ENCODE measurements at places on chromosomes 16 and 17.
A peak's percentile ranks its signal among the peaks of the same experiment; 100 is the strongest.

- DNase-seq = peak; percentile 3
Measured at GRCh38 chr16:27972500-27972899, 91.0 kb downstream of the GSG1L start.

DNA sequence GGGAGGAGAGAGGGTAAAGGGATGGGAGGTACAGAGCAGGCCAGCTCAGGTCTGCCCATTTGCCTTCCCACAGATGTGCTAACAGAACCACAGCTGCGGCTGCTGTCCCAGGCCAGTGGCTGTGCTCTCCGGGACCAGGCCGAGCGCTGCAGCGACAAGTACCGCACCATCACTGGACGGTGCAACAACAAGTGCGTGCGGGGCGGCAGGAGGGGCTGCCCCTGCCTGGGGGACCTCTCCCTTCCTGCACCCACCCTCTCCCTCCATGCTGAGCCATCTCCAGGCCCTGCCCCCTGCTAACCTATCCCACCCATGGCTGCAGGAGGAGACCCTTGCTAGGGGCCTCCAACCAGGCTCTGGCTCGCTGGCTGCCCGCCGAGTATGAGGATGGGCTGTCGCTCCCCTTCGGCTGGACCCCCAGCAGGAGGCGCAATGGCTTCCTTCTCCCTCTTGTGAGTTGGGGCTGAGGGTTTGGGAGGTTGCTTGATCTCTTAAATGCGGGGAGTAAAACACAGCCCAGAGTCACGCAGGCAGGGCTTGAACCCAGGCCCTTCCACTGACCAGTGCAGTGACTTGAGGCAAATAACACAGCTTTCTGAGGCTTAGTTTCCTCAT, 1.2 kb downstream of the EPX start:
- no peak for DNase-seq

DNA sequence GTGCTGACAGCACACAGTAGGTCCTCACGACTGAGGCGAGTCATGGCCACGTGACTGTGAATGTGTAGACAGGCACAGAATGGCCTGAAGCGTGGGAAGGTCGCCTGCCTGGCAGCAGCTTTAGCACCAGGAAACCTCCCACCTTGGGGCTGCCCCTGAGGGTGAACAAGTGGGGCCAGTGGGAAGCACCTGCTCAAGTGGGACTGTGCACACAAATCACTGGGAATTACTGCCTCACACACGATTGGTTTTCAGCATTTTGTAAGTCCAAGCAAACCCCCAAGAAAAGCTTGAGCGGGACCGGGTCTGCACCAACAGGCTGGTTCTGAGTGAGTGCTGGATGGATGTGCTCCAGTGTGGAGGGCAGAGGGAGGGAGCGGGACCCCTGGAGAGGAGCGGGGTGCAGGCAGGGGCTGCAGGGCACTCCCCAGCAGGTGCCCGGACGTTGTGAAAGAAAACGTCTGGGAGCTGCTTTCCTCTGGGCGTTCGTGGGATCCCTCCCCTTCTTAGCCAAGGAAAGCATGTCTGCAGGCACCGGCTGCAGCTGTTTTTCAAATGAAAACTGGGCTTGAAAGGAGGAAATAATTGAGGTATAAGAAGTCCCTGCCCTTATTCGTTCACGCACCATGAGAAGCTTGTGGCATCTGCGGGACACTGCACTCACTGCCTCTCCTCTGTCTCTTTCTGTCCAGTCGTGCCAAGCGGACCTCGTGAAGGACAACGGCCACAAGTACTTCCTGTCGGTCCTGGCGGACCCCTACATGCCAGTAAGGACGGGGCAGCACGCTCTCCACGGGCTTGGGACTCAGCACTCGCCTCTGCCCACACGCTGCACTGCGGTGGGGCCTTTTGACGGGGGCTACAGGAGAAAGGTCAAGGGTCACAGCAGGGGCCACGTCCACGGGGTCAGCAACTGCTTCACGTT, 111.7 kb upstream of the CHMP6 start:
- no peak for DNase-seq

DNA sequence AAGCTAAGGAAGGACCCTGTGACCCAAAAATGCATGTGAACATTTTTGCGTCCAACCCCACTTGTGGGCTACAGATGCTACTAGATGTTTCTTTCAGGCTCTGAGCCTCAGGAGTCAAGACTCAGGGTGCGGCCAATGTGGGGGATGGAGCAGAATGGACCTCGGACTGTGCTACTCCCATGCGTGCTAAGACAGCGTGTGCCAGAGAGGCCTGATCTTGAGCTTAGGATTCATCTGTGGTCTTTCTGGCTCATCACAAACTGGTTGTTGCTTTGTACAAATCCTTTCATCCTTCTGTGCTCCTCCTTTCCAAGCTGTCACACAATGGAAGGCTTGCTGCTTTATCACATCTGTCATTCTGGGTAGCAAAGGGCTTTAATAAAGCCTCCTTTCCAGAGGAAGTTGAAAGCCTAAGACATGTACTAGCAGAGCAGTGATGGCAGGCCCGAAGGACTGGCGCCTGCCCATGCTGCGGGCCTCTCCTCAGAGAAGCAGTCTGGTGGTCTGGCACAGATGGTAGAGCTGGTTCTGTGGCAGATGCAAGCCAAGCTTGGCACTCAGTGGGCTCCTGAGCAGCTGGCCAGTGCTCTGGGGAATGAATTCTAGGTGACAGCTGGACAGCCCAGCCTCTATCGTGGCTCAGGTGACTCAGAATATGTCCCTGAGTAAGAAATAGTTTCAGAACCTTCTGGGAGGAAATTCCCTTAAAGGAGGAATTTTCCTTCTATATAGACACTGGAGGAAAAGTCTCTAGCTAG, 27.8 kb downstream of the COG4 start:
- DNase-seq = peak; percentile 79

DNA sequence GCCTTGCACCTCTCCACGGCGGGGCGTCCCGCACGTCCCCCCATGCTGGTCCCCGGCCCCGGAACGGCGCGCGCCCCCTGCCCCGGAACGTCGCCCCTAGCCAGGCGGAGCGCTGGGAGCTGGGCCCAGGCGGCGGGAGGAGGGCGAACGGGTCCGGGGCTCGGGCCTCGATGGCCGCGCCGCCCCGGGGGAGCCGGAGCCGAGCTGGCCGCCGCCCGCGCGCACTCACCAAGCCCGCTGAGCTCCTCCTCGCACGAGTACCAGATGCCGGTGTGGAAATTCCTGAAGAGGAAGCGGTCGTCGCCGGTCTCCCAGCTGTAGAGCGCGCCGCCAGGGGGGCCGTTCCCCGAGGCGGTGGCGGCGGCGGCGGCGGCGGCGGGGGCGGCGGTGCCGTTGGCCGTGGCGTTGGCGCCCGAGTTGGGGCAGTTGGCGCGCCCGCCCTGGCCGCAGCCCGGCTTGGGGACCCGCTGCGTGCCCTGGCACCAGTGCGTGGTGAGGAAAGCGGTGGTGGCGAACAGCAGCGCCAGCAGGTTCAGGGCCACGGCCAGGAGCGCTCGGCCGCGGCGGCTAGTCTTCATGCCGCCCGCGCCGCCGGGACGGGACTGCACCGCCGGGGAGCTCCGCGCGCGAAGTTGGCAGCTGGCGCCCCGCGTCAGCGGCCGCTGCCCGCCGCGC, 530 bp downstream of the GSG1L start:
- no peak for DNase-seq

DNA sequence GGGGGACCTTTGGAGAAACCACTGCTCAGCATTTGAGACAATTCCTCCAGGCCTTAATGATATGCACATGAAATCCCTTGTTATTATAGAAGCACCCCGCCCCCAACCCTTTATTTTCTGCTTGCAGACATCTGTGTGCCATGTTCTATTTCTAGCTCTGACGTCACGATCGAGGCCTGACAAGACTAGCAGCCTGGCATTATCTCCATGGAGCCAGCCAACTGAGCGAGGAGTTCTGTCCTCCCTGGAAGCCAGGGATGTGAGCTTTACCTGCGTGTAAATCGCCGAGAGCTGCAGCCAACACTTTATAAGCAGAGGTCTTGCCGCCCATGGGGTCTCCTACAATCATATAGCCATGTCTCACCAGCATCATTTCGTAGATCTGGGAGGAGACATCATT, 116.9 kb downstream of the DNAH3 start:
- no peak for DNase-seq

GRCh38 chr16:65975049-65975708, 391.3 kb upstream of the CDH5 start:
- no peak for DNase-seq

DNA sequence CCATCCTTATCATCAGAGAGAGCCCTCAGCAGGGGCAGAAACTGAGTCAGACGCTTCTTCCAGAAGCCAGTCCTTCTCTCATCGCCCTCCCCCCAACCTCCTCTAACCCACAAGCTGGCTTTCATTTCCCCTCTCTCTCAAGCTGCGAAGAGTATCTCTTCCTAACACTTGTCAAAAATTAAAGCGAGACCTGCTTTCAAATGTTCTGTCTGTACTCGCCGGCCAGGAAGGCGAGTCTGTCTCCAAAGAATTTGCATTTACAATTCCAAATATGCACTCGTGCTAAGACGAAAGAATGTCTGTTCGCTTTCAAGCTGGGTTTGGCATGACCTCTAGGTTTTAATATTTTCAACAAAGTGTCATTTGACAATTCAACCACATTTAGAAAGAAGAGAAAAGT, 140.4 kb downstream of the RGS9 start:
- DNase-seq = no peak

GRCh38 chr17:67052720-67053437, 8.5 kb downstream of the CACNG1 start:
- DNase-seq = no peak

DNA sequence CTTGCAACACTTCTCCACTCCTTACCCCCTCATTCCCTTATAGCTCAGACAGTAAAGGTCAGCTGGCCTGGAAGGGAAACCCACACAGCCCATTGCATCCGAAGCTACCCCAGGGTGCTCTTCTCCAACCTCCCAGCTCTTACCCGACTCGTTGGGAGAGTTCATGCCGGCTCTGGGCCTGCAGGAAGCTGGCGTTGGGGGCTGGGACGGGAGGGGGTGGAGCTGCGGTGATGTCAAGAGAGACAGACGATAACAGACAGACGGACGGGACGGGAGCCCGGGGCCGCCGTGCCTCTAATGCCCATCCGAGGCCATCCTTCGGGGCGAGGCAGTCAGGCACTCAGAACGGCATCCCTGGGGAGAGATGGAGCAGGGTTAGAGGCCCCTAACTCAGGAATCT, 6.1 kb downstream of the HDAC5 start:
- DNase-seq = no peak

GRCh38 chr16:15897834-15898254, 9.4 kb upstream of the CEP20 start:
- DNase-seq = no peak

DNA sequence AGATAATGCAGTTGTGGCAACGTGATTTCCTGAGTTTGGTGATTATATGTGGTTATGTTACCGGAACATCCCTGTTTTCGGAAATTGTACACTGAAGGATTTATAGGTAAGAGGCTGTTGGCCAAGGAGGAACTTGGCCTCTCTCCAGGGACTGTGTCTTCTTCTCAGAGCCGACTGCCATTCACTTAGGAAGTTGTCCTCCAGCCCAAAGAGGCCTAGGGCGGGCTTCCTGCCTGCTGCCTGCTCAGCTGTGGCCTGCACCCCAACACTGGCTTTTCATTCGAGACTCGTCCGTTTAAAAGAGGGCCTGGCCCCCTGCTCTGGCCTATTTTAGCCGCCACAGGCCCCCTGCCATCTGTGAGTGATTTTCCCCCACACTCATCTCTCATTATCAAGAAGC, 64.3 kb downstream of the ZDHHC7 start:
- DNase-seq = no peak

DNA sequence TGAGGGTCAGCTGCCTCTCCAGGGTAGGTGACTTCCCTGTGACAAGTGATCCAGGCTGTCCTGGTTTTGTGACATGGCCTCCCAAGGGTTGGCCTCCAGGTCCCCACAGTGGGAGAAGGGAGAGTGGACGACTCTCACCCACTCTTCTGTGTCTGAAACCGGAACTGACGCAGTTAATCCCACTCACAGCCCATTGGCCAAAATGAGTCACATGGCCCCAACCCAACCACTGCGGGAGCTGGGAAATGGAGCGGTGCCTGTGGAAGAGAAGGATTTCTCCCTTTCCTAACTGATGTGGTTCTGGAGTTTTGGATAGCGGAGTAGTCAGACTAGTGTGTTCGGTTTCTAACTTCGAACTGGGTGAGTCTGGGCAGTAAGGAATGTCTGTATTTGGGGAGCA, 79.4 kb downstream of the ABCC6 start:
- no peak for DNase-seq

- DNase-seq = no peak
Measured at GRCh38 chr16:59826767-59827166, 1092.7 kb upstream of the GOT2 start.

GRCh38 chr16:48347191-48347865, 37.9 kb downstream of the SIAH1 start:
- no peak for DNase-seq

DNA sequence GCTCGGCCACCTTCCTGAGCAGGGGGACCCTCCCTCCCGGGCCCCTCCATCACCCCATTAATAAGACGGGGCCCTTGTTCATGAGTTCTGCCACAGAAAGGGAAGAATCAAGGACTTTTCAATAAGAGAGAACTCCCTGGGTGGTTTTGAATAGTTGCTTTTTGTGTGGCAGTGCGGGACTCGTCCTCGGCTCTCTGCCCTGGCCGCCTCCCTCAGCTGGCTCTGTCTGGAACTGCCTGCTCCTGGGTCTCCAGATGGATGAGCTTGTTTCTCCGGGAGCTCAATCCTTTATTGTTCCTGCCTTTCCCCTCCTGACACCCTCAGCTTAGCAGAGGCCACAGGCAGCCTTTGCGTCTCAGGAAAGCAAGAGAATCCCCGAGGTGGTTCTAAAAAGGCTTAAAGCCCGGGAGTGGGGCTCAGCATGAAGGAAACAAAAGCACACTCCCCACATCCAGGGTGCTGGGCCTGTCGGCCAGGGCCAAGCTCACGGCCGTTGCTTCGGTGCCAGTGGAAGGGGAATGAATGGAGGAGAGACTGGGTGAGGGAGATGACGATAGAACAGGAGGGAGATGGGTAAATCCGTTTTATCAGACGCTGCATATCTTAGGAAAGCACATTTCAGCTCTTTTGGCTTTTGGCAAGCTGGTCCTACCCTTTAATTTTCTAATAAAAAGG, 60.2 kb downstream of the RAI1 start:
- DNase-seq = no peak

- DNase-seq = no peak
Measured at GRCh38 chr17:1860978-1861377, 31.2 kb downstream of the RPA1 start.

GRCh38 chr17:6532441-6532885, 23.9 kb downstream of the PITPNM3 start:
- DNase-seq = no peak

GRCh38 chr16:87178977-87179376, 138.2 kb downstream of the C16orf95 start:
- DNase-seq = no peak

GRCh38 chr16:17330044-17330443, 140.7 kb downstream of the XYLT1 start:
- no peak for DNase-seq
